ENCODE measurements at places on chromosomes 1 and 21.

- DNase-seq: no peak
Measured at GRCh38 chr1:76210160-76210559, 135.6 kb downstream of the ST6GALNAC3 start.

DNA sequence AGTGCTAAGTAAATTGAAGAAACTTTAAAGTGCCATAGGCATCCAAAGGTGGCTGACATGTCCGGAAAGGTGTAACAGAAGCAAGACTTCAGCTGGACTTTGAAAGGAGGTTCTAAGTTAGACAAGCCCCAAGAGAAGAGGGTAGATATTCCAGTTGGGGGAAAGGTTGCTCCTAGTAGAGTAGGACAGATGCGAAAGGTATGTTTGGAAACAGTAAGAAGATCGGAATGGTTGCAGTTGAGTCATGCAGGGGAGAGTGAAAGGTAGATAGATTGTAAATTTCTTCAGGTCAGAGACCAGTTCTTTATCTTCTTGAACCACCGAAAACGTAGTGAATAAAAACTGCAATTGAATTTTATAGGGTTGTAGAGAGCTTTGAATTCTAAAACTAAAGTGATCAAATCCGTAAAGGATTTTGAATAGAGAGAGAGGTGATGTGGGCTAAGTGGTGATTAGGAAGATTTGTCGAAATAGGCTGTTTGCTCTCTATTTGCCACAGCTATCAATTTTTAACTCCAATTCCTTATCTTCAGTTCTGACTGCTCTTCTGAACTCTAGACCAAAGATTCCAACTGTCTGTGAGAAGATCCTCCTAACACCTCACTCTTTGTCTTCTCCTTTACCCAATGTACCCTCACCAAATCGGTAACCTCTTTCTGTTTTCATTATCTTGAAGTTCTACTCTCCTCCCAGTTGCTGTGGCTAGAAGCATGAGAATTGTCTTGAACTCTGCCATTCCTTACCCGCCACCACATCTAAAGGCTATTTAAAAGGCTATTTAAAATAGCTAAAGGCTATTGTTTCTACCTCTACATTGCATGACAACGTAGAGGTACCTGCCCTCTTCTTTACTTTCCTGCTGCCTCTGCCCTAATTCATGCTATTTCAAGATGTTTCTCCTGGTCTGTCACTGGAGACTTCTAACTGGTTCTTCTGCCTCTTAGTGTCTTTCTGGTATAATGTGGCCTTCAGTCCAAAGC lies 16.7 kb downstream of the MACF1 start:
- no peak for DNase-seq

DNA sequence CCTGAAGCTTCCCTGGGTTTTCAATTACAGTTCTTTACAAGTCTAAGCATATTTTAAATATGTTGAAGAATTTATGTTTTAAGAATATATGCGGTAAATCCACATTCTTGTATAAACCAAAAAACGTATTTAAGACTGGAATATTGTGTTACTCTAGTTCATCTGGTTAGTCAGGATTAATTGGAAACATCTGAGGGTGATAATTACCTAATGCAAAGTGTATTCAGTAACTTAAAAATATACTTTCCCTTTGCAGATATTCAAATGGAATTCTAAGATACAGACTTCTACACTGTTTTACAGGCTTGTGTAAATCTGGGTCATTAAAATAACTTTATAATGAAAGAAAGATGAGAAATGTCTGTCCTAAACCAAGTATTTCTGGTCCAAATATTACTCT lies 302.0 kb downstream of the VAV3 start:
- no peak for DNase-seq

DNA sequence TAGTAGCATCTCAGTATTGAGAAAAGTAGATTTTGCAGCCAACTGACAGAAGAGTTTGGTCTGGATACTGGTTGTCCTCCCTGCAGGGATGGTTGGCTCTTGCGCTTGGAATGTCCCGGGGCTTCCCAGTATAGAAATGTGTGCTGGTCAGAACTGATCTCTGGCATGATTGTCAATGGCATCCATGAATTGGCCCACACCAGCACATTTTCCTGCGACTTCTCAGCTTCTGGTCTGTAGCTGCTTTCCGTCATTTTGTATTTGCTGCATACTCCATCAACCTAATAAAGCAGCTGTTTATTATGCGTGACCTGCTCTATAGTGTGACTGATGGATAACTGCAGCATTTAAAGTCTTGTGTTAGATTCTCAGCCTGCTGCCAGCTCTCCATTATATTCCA lies 203.7 kb downstream of the S1PR1 start:
- no peak for DNase-seq

DNA sequence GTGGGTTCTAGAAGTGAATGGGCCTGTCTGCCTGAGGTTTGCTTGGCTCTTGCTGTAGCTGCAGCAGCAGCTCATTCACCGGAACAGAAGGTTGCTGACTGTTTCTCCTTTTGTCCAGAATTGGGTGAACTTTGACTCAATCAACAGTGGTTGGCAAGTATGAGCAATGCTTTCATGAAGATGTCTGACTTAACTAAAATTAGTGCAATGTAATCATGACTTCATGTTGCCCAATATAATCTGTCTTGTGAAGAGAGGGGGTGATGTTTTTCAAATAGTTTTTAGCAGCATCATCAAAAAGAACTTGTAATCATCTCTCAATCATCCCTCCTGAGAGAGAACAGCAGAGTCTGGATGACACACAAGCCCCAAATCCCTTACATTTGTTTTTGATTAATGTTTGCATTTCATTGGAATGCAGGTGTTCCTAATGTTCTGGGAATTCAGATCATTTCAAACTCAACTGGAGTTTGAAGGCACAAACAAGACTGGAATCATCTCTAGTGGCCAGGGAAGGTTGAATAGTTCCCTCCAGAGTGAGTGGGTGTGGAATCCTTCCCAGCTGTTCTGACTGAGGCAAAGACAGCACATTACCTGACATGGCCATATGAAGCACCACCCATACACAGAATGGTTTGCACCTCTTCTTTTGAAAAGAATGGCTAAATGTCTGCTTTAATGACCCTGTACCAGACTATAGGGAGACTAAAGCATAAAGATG lies 82.9 kb downstream of the HLX start:
- peak; percentile 96 for DNase-seq

DNA sequence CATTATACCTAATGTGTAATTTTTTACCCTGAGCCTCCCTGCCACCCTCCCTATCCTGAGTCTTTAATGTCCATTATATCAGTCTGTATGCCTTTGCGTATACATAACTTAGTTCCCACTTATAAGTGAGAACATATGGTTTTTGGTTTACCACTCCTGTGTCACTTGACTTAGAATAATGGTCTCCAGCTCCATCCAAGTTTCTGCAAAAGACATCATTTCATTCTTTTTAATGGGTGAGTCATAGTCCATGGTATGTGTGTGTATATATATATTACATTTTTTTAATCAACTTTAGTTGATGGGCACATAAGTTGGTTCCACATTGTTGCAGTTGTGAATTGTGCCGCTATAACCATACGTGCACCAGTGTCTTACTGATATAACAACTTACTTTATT lies 477.1 kb upstream of the NEGR1 start:
- DNase-seq: no peak

GRCh38 chr1:24742090-24742938 lies 2.9 kb upstream of the CLIC4 start:
- DNase-seq: peak; percentile 94

DNA sequence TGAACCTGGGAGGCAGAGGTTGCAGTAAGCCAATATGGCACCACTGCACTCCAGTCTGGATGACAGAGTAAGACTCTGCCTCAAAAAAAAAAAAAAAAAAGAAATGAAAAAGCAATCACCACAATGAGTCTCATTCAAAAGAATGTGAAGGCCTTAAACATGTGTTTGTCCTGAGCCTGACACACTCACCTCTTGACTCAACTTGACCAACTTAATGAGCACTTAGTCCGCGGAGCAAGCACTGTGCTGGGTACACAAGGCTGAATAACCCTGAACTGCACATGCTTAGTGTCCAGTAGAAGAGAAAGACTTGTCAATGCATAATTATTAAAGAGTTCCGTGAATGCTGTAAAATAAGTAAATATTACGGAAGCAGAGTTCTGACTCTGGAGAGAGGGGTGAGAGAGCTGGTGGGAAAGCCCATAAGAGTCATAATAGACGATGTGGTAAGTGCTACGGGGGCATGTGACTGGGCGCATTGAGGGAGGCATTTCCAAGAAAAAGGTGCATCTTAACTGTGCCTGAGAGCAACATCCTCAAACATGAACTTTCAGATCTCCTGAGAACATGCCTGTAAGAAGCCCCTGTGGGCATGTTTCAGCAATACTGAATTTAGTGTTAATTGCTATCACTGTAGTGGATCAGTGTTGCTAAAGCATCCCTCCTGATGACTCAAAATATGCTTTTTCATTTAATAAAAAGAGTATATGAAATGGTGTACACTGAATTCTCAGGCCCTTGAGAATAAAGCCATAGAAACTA lies 27.2 kb downstream of the MCOLN2 start:
- no peak for DNase-seq

GRCh38 chr1:12580054-12580887 lies 37.7 kb downstream of the DHRS3 start:
- no peak for DNase-seq

DNA sequence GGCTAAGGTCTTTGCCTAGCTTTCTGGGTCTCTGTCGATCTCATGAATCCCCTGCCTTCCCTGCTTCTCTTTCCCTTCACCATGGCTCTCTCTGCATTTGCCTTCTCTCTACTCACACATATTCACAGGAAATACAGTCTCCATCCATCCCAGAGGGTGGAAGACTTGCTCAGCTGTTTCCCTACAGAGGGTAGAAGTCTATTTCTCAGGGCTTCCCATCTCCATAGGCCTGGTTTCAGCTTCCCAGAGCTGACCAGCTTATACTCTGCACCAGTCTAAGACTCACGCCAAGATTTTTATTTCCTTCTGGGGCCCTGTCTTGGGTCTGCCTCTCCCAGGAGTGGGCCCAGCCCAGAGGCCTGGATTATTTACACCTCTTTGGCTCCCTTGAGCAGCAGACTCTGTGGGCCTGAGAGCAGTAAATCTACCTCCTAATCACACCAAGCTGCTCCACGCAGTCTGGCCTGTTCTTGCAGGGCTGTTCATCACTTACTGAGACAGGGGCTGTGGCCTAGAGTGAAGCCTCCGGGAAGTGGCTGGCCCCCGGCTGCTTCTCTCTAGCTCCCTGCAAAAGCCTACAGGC lies 102.5 kb downstream of the PLXNA2 start:
- DNase-seq: no peak

DNA sequence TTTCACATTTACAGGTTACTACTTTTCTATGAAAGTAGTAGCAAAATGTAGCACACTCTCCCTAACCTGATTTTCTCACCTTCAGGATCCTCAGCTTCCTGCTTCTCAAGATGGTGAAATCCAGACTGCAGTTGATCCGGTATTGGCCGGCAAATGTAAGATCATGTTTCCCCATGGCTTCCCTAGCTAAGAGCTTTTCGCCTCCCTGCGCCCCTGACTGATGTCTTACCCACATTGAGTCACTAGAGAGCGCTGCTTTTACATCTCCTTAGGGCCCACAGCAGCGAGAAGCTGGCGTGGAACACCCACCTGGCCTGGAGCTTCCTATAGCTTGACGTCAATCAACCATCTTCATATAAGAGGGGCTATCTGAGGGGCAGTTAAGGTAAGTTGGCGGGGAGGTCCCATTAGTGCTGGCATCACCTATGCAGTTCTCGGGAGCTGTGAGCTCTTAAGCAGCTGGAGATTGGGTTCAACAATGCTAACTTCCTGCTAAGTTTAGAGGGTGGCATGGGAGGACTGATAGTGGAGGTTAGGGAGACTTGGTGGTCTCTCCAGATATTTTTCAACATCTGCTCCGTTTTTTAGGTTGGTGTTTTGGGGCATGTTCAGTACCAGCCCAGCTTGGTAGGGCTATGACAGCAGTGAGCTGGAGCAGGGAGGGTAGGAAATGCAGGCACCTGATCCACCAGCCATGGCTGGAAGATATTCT lies 5.5 kb downstream of the PTPN7 start:
- DNase-seq: peak; percentile 54

GRCh38 chr1:177472567-177472966 lies 301.8 kb downstream of the BRINP2 start:
- DNase-seq: no peak

DNA sequence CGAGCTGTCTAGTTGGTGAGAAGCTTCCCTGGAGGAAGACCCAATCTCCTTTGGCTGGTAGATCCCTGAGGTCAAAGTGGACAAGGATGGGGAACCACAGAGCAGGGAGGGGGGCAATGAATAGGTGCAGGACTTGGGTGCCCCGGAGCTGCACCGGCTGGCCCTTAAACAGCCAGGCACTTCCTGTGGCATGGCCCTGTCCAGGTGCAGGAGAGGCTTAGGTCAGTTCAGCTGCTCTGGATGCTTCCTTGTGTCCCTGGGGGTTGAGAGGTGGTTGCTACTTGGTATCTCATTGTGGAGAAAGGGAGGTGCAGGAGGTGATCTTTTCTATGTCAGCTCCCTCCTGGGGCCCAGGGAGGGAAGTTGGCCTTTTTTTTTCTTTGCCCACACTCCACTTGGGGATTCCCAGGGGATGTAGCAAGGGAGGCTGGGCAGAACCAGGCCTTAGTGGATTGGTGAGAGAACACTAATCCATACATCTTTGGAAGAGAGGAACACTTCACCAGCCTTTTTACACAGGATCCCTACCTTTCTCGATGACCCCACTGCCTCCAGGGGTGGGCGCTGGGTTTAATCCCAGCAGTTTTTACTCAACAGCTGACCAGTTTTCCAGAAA lies 1.2 kb upstream of the ST3GAL3 start:
- DNase-seq: peak; percentile 27

GRCh38 chr1:170545476-170545875 lies 13.5 kb downstream of the GORAB start:
- peak; percentile 30 for DNase-seq

DNA sequence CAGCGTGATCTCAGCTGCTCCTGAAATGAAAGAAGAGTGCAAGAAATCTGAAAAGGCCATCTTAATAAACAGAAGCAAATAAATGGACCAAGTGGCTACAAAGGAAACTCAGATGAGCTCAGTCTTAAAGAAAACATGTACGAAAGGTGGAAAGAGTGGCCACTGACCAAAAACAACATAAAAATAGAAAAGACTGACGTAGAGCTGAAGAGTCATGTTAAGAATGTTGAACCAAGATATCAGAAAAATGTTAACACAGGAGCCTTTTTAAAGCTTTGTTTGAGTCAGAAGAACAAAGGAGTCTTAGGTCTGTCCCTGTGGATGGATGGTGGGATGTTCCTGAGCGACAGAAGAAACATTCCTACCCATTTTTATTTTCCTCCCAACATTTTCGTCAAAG lies 30.8 kb upstream of the ZNF648 start:
- no peak for DNase-seq

DNA sequence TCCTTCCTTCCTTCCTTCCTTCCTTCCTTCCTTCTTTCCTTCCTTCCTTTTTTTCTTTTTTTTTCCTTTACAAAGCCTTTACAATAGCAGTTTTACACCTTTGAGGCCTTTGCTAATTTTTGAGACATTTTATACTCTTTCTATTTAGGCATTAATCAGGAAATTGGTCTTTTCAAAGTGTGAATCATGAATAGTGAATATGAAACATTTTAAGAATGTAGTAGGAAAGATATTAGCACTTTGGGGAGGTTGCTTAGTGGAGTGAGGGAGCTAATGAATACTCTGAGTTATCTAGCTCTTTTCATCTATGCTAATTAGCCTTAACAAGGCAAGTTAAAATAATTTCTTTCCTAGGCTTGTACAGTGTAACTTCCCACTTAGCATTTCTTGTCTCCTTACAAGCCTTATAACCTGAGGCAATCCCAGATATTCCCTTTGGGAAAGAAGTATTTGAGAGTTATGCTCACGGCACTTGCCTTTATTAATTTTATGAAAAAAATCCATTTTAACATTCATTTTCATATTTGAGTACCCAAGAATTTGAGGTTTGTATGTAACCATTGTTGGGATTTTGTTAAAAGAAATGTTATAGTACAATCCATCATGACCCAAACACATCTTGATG lies 122.6 kb downstream of the NTNG1 start:
- no peak for DNase-seq

All from inflammatory macrophage treated with lipopolysaccharide for 4 hours (primary cell).